ENCODE measurements at places on chromosomes 11 and 22.

GRCh38 chr22:43315687-43316217 lies 27.4 kb downstream of the SCUBE1 start:
- DNase-seq: no peak

- no peak for DNase-seq
Measured at GRCh38 chr11:93840180-93840579, 10.2 kb downstream of the VSTM5 start.

DNA sequence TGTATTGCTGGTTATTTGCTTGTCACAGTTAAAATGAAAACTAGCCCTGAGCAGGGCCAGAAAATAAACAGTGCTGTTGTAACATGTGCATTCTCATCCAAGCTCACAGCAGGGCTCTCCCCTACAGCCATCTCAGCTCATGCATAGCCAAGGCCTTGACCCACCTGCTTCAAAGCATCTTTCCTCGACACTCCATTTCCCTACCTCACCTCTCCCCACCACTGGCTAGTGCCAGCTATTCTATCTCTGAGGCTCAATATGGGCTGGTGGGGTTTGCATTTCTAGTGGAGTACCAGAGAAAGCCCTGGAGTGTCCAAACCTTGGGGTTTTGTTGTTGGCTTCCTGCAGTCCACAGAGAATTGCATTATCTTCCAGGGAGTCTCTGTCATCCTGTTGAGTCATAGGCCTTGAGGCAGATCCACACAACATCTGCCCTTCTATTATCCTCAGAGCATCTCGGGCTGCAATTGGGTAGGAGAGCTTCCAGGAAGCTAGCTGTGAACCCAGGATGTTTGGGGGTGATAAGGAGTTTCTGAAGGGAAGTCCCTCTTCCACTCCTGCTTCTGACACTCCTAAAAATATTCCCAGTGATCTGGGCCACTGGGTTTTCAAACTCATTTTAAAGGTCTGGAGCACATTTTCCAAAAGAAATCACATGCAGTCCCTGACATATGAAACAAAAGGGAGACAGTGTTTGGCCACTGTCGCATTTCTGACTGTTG lies 36.1 kb upstream of the AMOTL1 start:
- DNase-seq: no peak

DNA sequence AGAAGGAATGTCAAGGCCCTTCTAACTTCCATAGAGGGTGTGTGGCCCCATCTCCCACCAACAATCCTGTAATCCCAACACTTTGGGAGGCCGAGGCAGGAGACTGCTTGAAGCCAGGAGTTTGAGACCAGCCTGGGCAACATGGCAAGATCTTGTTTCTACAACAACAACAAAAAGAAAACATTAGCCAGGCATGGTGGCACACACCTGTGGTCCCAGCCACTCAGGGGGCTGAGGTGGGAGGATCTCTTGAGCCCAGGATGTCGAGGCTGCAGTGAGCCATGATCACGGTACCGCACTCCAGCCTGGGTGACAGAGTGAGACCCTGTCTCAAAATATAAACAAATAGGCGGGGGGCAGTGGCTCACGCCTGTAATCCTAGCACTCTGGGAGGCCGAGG lies 16.9 kb downstream of the TSPAN32 start:
- DNase-seq: no peak

DNA sequence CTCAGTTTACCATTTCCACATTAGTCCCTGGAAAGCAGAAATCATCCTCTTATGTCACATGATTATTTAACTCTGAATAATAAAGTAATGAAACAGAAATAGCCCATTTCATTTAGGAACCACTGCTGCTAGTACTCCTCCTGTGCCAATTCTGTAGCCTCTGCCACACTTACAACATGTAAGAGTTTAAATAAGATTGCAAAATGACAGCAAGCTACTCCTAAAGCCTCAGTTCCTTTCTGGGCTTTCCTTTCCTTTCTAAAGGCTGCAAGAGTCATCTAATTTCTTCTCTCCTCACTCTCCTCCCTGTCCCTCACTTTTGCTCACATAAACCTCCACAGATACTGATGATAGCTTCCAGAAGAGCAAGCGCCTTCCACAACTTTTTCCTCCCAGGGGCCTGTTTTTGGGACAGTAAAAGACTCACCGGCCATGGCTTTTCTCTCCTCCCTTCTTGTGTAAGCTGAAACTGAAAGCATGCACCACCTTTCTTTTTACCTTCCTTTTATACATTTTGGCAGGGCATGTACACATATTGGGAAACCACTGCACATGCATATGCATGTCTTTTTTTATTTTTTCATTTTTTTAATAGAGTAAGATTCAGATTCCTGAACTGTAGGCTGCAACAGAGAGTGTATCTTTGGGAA lies 38.5 kb downstream of the CARD18 start:
- no peak for DNase-seq

DNA sequence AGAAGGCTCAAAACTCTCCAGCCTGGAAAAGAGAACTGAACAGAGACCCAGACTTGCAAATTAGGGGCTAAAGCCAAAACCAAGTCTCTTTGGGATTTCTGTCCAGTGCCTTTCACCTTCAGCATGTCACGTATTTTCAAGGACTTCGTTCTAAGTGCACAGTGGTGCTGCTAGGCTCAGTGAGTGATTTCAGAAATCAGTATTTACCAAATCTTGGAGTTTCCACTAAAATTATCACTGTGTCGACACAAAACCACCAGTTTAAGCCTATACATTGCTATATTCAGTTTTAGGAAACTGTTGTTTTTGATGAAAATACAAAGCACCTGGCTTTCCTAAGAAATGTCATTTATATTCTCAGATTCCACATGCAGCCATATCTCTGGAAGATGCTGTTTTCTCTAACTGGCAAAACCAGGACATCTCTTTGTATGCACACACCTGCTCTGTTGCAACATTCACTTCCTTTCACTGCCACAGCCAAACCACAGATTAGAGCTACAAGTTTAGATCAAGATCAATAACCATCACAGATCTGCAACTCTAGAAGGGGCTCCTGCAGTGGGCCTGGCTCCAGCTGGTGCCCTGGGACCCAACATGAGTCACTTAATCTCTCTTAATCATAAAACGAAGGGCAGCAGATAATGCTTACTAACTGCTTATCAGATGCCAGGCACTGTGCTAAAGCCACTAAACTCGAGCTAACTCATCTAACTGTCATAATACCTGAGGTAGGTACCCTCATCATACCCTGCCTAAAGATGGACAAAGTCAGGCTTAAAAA lies 22.3 kb downstream of the SMCO4 start:
- no peak for DNase-seq

All from GF-D8 (cell line).